Nephron progenitor cell (in vitro differentiated cells): ENCODE measurements at places on chromosomes 16 and 17.

GRCh38 chr16:28491230-28491969 lies 474 bp downstream of the CLN3 start:
- peak; percentile 45 for DNase-seq

GRCh38 chr17:49035470-49036269 lies 38.5 kb downstream of the IGF2BP1 start:
- peak; percentile 80 for DNase-seq

DNA sequence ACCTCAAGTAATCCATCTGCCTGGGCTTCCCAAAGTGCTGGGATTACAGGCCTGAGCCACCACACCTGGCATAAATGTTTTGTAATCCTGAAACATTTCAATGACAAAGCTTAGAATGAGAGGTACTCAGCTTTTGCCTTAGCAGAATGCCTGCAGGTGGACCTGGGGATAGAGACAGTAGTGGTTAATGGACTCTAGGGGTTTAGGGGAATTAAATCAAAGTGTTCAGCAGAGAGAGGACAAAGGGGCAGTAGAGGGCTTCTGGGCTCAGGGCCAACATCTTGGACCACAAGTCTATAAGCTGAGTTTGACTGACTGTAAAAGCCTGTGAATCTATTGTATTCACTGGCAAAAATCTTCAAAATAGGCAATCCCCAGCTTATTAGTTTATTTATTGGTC lies 36.0 kb upstream of the MED13 start:
- no peak for DNase-seq

DNA sequence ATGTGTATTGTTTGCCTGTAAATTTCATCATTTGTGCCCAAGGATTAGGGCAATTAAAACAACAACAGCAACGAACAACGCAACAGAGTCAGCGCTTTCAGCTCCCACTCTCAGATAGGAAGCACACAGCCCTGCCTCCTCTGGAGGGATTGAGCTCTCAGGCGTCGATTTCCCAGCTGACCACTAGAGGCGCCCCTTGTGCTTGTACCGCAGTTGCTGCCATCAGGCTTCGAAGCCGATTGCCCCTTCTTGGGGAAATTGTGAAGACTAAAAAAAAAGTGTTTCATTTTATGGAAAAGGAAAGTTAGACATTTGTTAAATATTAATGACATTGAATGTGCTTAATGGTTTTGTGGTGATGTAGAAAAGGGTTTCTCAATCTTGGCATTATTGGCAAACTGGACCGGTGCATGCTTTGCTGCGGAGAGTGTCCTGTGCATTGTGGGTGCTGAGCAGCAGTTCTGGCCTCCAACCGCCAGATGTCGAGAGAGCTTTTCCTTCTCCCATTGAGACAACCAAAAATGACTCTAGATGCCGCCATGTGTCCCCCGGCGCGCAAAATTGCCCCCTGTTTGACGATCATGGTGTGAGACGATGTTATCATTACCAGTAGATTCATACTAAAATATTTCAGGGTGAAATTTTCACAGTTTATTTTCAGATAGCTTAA lies 650.4 kb upstream of the RBFOX1 start:
- peak; percentile 72 for DNase-seq

- no peak for DNase-seq
These were observed 161.4 kb downstream of the GRIN2A start for GRCh38 chr16:10020866-10021265.

DNA sequence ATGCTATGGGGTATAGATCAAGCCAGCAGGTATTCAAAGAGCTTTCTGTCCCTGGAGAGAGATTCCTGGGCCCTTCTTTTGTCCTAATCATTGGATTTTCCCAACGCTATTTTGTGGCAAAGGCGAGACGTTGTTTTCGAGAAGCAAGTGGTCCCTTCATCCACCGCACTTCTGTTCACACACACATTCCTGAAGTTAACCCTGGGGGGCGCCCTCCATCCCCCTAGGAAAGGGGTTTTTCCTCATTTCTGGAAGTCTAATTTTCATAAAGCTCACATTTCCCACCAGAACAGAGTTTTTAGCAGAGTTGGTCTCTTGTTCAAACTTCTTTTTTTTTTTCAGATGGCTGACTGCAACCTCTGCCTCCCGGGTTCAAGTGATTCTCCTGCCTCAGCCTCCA lies 11.9 kb downstream of the SCGB1C2 start:
- DNase-seq: no peak

DNA sequence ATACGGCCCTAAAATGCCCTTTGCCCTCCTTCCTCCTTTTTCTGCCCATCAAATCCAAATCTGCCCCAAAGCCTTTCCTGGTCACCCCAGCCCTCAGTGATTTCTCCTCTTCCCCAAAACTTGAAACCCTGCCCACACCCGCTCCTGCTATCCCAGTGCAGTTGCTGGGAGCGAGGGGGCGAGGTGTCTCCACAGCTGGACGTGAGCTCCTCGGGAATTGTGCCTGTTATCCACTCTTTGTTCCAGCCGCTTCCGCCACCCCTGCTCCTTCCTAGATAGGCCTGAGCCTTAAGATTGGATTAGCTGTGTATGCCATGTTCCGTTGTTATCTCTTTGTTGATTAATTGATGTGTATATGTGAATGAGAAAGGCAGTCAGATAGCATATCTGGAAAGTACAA lies 2.6 kb upstream of the KRT35 start:
- no peak for DNase-seq

DNA sequence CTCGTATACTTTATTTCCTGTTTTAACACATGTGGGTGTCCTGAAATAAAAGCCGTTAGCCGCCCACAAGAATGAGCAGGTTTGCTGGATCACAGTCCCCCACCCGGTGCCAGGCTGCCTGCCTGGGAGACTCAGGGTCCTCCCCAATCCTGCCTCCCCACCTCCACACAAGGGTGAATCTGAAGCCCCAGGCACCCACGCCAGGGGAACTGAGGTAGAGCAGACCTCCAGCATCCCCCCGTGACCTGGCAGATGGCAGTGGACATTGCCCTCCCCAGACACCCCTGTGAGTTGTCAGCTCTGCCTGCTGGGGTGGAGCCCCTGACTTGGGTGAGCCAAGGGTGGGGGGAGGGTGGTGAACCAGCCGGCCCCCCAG lies 114.8 kb downstream of the METRNL start:
- DNase-seq: no peak

- DNase-seq: no peak
These were observed 93.7 kb upstream of the TMEM97 start for GRCh38 chr17:28225271-28225670.

DNA sequence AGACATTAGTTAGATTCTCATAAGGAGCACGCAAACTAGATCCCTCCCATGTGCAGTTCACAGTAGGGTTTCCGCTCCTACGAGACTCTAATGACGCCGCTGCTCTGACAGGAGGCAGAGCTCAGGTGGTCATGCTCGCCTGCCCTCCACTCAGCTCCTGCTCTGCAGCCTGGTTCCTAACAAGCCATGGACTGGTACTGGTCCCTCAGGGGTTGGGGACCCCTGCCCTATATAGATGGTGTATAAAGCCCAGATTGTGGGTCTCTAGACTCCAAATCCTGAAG lies 52.1 kb upstream of the LYRM9 start:
- DNase-seq: no peak

DNA sequence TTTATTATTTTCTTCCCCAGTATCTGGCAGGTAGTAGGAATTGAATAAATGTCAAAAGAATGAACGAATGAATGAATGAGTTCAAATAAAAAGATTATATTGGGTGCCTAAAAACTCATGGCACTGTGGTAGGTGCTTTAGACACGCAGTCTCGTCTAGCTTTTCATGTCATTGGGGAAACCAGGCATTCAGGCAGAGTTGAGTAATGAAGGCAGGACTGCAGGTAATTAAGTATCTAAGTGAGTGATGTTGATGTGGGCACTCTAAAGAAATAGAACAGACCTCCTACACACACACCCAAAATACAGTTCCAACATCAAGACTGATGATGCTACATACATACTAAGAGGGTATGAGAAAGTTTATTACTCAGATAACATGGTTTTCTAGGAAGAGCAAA lies 96.6 kb downstream of the ZNF18 start:
- DNase-seq: no peak

GRCh38 chr16:69309316-69309715 lies 1.8 kb upstream of the VPS4A start:
- DNase-seq: no peak

- DNase-seq: peak; percentile 57
These were observed at the start of gene CIBAR2 for GRCh38 chr16:85112364-85112763. Gene CIBAR2, minus strand, starts transcription at chr16:85112472. Its CDS starts 120 bp downstream, at chr16:85112352.

GRCh38 chr17:66138120-66138519 lies 53.8 kb downstream of the CEP112 start:
- DNase-seq: no peak

- DNase-seq: no peak
These were observed 36.0 kb downstream of the PGS1 start for GRCh38 chr17:78414178-78415162.

GRCh38 chr17:79022507-79022991 lies 1.4 kb upstream of the C1QTNF1 start:
- DNase-seq: no peak

GRCh38 chr17:59377410-59377809 lies 46.0 kb downstream of the YPEL2 start:
- no peak for DNase-seq

DNA sequence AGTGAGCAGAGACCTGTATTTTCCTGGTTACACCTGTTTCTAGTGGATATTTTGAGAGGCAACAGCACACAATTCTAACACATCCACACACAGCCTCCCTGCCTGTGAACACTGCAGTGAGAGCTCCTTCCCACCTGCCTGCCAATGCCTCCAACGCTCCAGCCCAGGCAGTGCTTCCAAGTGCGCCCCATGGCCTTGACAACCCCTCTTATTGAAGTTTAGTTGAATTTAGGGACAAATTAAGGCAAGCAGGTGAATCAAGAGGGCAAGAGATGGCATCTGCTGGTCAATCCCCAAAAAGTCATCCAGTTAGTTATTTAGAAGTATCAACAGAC lies 4.7 kb upstream of the MXRA7 start:
- no peak for DNase-seq

DNA sequence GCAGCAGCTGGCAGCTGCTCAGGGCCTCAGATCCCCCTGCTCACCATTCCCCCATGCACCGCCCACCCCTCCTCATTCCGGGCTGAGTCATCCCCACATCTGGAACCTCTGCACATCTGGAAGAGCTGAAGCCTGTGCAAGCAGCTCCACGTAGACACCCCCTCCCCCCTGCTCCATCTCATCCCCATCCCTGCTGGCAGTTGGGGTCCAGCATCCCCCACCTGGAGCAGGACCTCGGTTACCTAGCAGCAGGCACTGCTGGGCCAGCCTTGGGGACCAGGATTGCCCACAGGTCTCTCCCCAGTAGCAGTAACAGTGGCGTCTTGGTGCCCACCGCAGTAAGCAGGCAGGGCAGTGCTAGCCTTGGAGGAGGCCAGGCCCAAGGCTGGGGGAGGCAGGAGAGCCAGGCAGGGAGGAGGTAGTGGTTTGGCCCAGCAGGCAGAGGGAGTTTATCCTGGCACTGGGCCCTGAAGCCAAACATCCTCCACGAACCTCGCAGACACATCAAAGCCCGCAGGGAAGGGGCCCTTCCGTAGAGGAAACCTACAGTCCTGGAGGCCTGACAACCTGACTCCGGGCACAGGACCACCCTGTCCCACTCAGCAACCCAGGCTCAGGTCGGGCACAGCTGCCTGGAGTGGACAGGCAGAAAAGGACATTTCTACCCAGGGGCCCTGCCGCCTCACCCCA lies 7.7 kb upstream of the TMEM92 start:
- DNase-seq: no peak

- DNase-seq: no peak
These were observed 204.8 kb downstream of the HAPSTR1 start for GRCh38 chr16:9296271-9296590.

DNA sequence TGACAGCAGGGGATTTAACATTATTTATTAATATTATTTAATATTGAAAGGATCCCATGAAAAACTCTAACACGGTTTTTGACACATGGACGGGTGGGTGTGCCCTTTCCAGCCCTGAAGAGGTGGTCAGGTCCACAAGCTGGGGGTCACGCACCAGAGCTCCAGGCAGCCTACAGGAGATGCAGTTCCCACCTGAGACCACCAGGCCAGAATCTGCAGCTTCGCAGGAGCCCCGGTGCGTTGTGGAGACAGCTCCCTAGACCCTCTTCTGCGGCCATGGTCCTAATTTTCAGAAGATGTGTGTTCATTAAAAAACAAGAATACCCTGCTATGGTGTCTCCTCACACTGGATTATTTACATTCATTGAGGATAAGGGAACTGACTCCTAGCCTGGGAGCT lies 331.1 kb downstream of the C16orf95 start:
- peak; percentile 42 for DNase-seq

DNA sequence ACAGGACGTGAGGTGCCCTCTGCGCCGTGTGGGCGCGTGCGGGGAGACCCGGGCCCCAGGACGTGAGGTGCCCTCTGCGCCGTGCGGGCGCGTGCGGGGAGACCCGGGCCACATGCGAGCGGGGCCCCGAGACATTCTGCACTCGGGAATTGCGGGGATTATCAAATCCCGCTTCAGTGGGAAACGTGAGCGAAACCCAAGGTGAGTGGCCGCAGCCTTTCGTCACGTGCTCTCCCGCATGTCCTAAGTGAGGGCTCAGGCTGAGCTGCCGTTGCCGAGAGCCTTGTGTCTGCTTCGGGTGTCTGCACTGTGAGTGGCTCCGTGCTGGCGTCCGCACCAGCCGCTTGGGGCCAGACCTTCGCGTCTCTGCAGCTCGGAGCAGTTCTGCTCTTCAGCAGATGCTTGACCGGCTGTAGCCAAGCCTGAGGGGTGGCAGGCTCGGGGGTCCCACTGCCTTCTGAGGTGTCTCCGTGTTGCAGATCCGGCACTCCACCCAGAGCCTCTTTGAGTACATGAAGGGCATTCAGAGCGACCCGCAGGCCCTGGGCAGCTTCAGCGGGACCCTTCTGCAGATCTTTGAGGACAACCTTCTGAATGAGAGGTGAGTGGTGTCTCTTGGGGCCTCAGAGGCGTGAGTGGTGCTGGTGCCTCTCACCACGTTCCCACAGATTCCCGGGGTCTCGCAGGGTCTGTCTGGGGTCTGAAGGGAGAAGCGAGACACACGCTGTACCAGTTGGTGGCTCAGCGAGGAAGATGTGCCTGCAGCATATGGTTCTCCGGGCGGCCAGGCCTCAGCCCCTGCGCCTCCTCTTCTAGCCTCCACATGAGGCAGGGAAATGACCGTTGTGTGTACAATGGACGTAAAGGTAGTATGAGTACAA lies 90.5 kb upstream of the ZNF750 start:
- DNase-seq: no peak

DNA sequence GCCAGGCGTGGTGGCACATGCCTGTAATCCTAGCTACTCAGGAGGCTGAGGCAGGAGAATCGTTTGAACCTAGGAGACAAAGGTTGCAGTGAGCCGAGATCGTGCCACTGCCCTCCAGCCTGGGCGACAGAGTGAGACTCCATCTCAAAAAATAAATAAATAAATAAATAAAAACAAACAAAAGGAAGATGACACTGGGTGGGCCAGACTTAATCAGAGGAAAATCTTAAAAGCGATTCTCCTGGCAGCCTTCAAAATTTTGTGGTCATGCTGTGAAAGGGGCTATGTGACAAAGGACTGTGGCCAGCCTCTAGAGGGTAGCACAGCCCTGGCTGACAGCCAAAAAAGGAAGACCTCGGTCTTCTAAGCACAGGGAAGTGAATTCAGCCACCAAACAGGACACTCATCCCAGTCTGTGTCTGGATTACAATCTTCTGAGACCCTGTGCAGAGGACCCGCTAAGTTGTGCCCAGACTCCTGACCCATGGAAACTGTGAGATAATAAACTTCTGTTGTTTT lies 391.1 kb downstream of the CNTNAP4 start:
- DNase-seq: peak; percentile 14

- no peak for DNase-seq
These were observed 2.7 kb downstream of the MSL1 start for GRCh38 chr17:40124279-40125141.
